ENCODE measurements at places on chromosomes 6 and 20. TPM values are rescaled to one million over a fixed set of nuclear protein-coding genes. Genes with fewer than 3 reads are reported as not detected.
A peak's percentile ranks its signal among the peaks of the same experiment; 100 is the strongest.

- DNase-seq = no peak
Observed at GRCh38 chr6:144879436-144879835, 594.3 kb downstream of the UTRN start.

DNA sequence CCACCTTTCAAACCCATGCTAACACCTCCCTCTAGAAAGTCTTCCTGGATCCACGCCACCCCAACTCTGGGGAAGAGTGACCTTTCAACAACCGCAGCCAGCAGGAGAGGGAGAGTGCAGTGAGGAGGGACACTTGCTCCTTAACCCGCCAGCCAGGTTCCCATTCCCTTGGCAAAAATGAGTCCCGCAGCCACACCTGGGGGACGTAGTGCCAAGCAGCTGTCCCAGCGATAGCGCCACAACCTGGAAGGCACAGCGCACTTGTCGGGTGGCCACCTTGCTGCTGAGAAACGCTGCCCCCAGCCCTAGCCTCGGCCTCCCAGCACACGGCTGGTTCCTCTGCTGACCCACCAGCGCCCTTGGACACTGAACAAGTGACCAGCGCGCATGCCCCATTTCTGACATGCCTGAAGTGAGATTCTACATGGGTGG lies 119.3 kb downstream of the JPH2 start:
- DNase-seq = no peak

DNA sequence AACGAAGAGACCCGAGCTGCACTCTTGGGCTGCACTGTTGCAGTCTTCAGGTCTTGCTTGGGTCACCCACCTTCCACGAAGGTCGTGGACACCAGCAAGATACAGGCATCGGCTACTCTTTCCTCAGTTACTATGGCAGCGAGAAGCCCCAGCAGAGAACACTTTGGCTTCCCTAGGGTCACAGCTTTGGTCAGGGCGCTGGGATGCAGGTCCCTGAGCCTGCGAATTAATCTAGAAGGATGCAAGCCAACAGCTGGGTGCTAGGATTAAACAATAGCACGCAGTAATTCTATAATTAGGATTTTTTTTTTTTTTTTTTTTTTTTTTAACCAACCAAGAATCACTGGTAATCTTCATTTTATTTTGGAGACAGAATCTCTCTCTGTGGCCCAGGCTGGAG lies 2.1 kb downstream of the KHDC3L start:
- no peak for DNase-seq

DNA sequence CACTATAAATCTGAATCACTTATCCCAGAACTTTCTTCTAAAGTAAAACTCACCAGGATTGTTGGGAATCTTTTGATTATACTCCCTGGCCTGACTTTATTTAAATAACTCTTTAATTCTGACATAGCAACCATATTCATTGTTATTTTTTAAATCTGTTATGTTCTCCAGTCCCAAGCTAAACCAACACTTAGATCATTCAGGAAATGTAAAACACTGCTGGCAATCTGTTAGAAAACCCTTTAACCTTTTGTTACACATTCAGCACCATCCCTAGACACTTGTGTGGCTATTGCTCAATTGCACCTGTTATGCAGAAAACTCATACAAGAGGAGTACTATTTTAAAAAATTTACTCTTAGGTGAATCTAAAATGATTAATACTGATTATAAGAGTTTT lies 101.8 kb upstream of the NHSL1 start:
- peak; percentile 40 for DNase-seq

DNA sequence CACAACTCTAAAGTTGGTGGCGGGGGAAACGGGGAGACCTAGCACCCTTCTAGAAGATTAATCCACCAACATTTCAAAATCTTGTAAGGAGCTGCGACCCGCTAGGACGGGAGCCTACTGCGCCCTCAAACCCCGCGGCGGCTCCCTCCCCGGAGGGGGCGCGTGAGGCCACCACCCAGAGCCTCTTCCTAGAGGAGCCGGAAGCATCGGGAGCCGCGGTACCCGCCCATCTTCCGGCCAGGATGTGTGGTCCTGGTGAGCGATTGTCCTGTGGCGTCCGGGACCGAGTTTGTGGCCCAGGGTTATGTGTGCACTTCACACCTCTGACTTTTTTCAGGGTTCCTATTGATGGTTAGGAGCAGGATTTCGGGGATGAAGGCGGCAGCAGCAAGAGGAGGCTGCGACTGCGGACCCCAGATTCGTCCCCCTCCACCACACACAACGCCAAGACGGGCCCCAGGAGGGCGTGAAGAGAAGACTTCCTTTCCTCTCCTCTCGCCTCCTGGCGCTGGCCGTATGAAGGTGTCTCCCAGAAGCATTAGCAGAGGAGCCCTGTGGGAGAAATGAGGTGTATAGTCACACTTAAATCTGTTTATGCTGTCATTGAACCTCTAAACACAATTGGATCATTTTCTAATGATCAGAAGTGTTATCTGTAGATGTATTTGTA lies 10.7 kb downstream of the ZNF165 start:
- DNase-seq = no peak

HLA-F gene
- total RNA-seq = 5.4 TPM

AIF1 gene
- total RNA-seq = not detected
